Common myeloid progenitor, CD34-positive (primary cell): ENCODE measurements at places on chromosomes 5 and 9.

DNA sequence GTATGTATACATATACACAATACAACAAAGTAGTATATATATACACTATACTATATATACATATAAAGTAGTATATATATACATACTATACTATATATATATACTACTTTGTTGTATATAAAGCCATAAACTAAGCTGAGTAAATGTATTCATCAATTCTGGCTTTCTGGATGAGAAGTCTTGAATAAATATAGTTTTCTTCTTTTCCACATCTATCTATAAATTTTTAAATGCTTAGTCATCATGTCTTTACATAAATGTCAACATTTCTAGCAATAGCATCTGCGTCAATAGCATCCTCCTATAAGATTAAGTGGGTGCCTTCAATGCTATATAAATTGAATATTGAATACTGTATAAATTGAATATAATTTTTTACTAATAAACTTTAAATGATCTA is 63.1 kb upstream of the COX7C start:
- no peak overlapping the region for H3K27ac ChIP-seq
- DNase-seq, result no peak
- H3K27me3 ChIP-seq, result no peaks in the 10 kb centered on the region
- H3K4me1 ChIP-seq, result no peaks in the 10 kb centered on the region

DNA sequence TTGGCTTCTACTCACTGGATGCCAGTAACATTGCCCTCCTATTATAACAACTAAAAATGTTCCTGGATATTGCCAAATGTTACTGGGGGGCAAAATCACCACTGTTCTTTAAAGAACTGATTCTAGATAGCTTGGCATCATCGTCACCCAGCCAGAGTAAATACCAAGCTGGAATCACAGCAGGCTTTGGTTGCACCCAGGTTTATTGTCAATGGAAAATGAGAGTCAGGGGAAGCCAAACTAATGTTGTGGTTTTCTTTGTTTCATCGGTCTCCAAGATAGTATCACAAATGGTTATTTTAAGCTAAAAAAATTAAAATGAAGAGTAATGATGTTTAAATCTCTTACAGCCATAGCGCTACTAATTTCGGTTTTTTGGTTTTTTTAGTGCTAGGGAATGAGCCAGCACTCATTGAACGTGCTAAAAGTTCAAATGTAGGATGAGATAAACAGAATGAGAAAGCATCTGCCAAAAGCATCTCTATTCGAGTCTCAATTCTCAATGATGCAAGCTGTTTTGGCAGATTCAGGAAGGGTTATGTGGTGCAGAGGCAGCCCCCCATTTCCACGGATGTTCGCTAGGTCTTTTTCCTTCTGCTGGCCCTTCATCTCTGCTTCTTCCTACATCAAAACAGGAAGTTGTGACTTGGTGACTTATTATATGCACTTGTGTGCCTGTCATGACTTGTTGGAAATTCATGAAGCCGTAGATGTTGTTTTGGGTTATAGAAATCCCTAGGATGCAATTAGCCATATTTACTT is 558.0 kb downstream of the EBF1 start:
- peaks cover 3% of the 10 kb centered on the region for H3K4me1 ChIP-seq
- no peak for DNase-seq
- no peak overlapping the region for H3K27ac ChIP-seq
- no peak overlapping the region for H3K4me3 ChIP-seq

- H3K27ac ChIP-seq, result no peak overlapping the region
- H3K27me3 ChIP-seq, result no peaks in the 10 kb centered on the region
- DNase-seq, result no peak
- no peak overlapping the region for H3K4me3 ChIP-seq
- no peaks in the 10 kb centered on the region for H3K4me1 ChIP-seq
These were observed 4.2 kb upstream of the PRSS3 start for GRCh38 chr9:33791117-33791516.

DNA sequence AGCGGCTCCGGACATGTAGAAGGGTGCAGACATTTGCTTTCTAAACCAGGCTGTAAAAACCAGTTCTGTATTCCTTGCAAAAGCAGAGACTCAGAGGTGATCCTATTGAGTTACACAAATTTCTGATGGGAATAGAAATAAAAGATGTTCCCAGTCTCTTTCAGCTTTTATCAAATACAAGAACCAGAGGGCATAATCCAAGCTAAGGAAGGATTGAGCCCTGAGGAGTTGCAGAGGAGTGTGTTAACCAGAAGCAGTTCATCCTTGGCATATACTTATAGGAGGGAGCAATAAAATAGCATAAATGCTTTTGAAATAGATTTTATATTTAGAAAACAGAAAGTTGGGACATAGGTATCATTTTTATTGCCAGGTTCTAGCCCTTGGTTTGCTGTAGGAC is 75.3 kb downstream of the KIF4B start:
- no peak for DNase-seq
- no peak overlapping the region for H3K27ac ChIP-seq
- no peaks in the 10 kb centered on the region for H3K36me3 ChIP-seq
- H3K4me3 ChIP-seq, result no peak overlapping the region
- no peaks in the 10 kb centered on the region for H3K27me3 ChIP-seq

GRCh38 chr5:76086095-76086494 is 2.9 kb downstream of the SV2C start:
- no peak overlapping the region for H3K27ac ChIP-seq
- no peaks in the 10 kb centered on the region for H3K36me3 ChIP-seq
- H3K4me3 ChIP-seq, result no peak overlapping the region
- H3K27me3 ChIP-seq, result peaks cover 21% of the 10 kb centered on the region
- H3K4me1 ChIP-seq, result peaks cover 36% of the 10 kb centered on the region

DNA sequence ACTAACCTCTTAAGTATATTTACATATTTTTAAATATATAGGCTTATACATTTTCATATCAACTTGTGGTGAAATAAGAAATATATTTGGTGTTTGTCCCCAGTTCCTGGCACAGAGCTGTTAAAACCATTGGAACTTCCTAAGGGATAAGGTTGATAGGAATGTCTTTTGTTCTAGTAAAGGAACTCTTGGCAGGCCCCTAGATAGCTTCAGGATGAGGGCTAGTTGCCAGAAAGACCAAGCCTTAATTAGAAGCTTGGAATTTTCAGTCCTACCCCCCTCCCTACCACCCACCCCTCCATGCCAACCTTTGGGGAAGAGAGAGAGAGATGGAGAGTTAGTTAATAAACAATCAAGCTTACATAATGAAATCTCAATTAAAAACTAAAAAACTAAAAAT is 638.6 kb upstream of the ACO1 start:
- no peak overlapping the region for H3K4me3 ChIP-seq
- no peak overlapping the region for H3K27ac ChIP-seq
- no peaks in the 10 kb centered on the region for H3K27me3 ChIP-seq
- no peaks in the 10 kb centered on the region for H3K36me3 ChIP-seq
- H3K4me1 ChIP-seq, result no peaks in the 10 kb centered on the region

GRCh38 chr9:130132746-130133145 is 39.5 kb upstream of the NCS1 start:
- H3K36me3 ChIP-seq, result peaks cover 52% of the 10 kb centered on the region
- peaks cover 23% of the 10 kb centered on the region for H3K4me1 ChIP-seq
- H3K27me3 ChIP-seq, result no peaks in the 10 kb centered on the region
- no peak overlapping the region for H3K27ac ChIP-seq

GRCh38 chr5:59921816-59922215 is 28.3 kb upstream of the PDE4D start:
- no peak overlapping the region for H3K27ac ChIP-seq
- no peaks in the 10 kb centered on the region for H3K36me3 ChIP-seq
- H3K4me3 ChIP-seq, result no peak overlapping the region
- no peak for DNase-seq
- no peaks in the 10 kb centered on the region for H3K27me3 ChIP-seq

DNA sequence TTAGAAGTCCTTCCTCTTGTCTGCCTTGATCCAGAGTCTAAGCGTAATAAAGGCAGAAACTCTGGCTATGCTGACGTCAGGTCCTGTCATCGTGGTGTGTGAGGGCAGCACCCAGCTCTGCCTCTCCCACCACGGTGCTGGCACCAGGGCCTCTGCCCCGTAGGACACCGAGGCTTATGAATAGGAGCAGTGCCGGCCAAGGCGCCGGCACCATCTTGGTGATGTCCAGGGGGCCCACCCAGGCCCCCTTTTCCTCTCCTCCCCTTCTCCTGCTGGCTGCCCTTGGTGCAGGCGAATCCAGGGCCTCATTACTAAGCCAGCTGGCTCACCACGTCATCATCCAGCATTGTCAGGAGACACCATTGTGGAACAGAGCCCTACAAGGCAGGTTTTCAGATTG is 252.3 kb downstream of the FANCC start:
- no peak overlapping the region for H3K4me3 ChIP-seq
- H3K27ac ChIP-seq, result no peak overlapping the region
- H3K36me3 ChIP-seq, result peaks cover 2% of the 10 kb centered on the region
- H3K4me1 ChIP-seq, result peaks cover 53% of the 10 kb centered on the region
- H3K27me3 ChIP-seq, result no peaks in the 10 kb centered on the region

GRCh38 chr5:89080467-89081116 is 197.6 kb upstream of the MEF2C start:
- H3K4me1 ChIP-seq, result no peaks in the 10 kb centered on the region
- no peaks in the 10 kb centered on the region for H3K27me3 ChIP-seq
- H3K36me3 ChIP-seq, result no peaks in the 10 kb centered on the region
